Stimulated activated CD8-positive, alpha-beta memory T cell treated with anti-CD3 and anti-CD28 coated beads, Interleukin-15, amount 100 ng/mL, for 1 hour (primary cell): ENCODE measurements at places on chromosomes 12 and 14.

GRCh38 chr12:100518376-100518775 lies 44.7 kb downstream of the NR1H4 start:
- DNase-seq: no peak

DNA sequence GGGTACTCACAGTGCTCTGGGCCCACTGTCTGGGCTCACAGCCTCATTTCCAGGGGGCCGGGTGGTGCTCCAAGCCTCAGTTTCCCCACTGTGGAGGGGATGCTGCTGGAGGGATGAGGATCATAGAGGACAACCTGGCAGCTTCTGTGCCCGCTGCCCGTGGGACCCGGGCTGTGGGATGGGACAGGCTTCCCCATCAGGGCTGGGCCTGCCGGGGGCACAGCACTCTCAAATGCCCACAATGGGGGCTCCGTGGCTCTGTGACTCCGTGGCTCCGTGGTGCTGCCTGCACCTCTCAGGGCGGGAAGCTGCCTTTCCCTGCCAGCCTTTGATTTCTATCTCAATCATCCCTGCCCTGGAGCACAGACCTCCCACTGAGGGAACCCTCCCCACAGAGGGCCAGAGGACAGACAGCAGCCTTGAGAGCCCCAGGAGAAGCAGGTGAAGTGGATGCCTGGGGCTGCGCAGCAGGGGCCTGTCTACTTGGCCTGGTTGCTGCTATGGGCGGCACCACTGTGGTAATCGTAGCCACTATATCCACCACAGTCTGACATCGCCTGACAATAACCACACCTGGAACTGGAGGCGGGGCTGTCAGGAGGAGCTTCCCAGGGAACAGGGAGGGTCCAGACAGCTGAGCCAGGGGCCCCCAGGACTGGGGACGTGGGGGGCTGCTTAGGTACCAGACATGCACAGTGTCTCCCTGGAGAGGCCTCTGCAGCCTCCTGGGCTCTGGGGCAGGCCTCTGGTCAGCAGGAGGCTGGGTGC lies 375.9 kb downstream of the TMEM121 start:
- DNase-seq: no peak

DNA sequence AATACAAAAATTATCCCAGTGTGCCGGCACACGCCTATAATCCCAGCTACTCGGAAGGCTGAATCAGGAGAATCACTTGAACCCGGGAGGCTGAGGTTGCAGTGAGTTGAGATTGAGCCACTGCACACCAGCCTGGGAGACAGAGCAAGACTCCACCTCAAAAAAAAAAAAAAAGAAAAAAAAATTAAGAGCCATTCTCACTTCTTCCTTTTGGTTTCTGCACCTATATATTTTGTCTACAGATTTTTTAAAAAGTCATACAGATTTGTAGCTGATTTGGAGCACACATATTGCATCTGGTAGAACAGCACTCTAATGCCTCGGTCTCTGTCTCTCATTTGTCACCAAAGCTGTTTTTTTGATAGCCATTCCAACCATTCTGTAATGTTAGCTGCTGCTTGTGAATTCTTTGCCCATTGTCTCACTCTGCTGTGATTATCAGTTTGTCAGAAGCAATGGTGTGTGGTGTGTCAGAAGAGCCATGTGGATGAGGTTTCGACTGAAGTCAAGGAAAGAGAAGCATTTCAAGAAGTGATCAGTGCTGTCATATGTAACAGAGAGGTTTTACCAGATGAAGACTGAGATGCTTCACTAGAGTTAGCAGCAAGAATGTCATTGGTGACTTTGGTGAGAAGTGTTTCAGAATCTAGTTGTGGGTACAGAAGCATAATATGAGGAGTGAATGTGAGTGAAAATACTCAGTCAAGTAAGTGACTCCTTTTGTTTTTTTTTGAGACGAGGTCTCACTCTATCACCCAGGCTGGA lies 8.7 kb upstream of the KTN1 start:
- DNase-seq: no peak

GRCh38 chr12:64836856-64837255 lies 12.4 kb downstream of the TBC1D30 start:
- no peak for DNase-seq

- DNase-seq: no peak
These were observed 24.3 kb downstream of the TSPAN9 start for GRCh38 chr12:3101309-3102024.

DNA sequence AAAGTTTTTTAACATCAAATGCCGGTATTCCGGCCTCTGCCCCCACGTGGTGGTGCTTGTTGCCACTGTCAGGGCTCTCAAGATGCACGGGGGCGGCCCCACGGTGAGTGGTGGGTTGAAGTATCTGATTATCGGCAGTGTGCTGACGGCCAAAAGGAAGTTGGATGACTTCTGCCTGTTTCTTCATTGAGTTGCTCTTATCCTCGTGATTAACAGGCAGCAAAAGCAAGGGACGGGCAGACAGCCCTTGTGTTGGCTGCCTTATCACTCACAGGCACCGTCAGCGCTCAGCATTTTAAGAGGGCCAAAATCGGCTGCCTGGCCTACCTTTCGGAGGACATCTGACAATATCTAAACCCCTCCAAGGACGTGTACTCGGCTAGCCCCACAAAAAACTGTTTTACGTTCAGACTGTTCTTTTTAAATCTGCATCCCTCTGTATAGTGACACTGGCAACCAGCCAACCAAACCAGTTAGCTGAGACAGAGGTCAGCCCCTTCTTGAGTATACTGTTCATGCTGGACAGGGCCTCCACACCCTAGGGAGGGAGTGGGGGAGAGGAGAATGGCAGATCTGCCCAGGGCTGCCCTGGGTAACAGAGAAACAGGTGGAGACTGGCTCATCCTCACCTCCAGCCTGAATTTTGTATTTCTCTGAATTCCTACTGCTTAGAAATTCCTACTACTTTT lies 22.9 kb upstream of the AKAP5 start:
- DNase-seq: no peak

DNA sequence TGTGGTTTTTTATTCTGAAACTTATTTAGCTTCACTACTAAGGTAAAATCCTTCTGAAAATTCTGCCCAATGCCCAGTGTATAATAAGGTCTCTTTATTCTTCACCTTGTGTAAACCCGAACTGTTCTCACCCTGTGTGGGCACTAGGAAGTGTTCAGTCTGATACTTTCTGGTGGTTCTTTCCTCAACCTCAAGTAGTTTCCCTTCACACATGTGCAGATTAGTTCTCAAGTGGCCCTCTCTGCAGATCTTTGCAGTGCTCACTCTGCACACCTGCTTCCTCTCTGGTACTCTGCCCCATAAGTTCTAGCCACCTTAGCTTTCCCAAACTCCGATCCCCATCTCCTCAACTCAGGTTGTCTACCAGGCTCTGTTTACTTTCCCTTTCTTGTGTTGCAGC lies 61.6 kb downstream of the RAD51B start:
- no peak for DNase-seq

DNA sequence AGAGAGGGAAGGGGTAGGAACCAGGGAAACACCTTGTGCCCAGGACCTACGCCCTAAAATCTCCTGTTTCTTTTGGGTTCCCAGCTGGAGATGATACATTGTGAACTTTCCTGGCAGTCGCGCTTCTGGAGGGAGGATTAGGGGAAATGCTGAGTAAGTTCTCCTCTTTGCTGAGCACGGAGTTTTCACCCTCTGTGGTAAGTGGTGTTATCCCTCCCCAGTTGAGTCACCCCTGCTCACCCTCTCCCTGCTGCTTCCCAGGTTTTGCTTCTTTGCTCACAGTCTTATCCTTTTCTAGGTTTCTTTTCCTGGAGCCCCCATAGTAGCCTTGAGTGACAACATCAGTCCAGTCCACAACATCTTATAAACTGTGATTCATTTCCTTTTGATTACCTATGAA lies 789.1 kb downstream of the TMEM121 start:
- DNase-seq: no peak

GRCh38 chr14:59819446-59820088 lies 51.0 kb downstream of the RTN1 start:
- no peak for DNase-seq

- DNase-seq: no peak
These were observed 8.8 kb downstream of the GPR33 start for GRCh38 chr14:31479027-31479426.

GRCh38 chr14:93946104-93946503 lies 19.0 kb downstream of the FAM181A start:
- DNase-seq: no peak

- no peak for DNase-seq
These were observed 17.9 kb upstream of the RND1 start for GRCh38 chr12:48883305-48884161.

DNA sequence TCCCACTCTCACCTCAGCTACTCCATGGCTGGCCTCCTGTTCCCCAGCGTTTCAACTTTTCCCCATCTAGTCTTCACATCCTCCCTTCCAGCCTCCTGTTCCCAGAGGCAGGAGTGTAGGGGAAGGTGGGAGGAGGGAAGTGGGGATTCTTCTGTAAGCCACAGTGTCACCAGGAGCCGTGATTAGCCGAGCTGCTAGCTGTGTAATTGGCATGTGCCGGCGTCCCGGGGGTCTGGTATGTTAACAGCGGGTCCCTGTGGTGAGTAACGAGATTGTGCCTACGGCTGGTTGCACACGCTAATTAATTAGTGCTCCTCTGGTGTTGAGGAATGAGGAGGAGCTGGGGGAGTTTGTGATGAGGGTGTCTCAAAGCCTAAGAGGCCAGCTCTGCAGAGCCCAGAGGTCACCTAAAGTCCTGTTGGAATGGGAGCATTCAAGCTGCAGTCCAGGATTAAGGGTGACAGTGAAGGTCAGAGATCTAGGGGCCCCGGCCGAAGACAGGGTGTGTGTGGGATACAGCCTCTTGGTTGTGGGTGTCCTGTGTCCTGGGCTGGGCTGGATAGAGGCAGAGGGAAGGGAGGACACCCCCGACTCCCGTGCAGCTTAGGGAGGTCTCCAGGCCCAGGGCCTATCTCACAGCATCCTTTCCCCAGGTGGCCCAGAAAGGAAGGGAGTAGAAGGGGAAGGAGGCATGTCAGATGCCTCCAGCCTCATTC lies 10.0 kb upstream of the CALCOCO1 start:
- no peak for DNase-seq
